Lower leg skin (tissue), 4 donors: ENCODE measurements at places on chromosomes 6 and 20. TPM values are rescaled to one million over a fixed set of nuclear protein-coding genes. Genes with fewer than 3 reads are reported as not detected.

GRCh38 chr6:141056945-141057625, 1075.6 kb upstream of the GJE1 start:
- DNase-seq = no peak

DNA sequence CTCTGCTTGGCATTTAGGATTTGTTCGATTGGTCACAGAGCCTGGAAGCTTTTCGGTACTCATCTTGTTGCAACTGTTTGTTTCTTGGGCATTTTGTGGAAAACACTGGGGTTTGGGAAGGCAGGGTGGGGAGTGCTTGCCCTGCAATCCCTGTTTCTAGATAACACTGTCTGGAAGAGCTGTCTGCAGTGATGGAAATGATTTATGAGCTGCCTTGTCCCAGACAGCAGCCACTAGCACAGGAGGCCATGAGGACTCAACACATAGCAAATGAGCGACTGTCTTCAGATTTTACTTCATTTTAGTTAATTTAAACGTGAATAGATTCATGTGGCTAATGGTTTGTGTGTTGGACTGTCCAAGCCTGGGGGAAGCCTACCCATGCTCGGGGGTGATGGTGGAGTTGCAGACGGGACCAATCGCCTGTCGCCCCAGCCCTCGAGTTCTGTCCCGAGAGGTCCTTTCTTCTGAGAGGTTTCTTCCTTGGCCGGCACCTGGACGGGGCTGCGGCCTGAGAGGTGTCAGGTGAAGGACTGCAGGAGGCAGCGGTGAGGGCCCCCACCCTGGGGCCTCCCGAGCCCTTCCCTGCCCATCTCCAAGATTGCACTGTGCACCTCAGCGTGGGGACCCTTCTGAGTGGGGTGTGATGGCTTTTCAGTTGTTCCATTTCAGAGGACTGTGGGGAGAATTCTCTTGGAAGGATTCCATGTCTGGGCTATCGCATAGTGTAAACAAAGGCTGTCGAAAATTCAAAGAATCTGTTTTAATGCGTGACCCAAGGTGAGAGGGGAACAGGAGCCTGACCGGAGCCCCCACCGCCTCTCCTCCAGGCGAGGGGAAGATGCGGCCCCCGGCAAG, 55.4 kb downstream of the SMOC2 start:
- DNase-seq = no peak

DNA sequence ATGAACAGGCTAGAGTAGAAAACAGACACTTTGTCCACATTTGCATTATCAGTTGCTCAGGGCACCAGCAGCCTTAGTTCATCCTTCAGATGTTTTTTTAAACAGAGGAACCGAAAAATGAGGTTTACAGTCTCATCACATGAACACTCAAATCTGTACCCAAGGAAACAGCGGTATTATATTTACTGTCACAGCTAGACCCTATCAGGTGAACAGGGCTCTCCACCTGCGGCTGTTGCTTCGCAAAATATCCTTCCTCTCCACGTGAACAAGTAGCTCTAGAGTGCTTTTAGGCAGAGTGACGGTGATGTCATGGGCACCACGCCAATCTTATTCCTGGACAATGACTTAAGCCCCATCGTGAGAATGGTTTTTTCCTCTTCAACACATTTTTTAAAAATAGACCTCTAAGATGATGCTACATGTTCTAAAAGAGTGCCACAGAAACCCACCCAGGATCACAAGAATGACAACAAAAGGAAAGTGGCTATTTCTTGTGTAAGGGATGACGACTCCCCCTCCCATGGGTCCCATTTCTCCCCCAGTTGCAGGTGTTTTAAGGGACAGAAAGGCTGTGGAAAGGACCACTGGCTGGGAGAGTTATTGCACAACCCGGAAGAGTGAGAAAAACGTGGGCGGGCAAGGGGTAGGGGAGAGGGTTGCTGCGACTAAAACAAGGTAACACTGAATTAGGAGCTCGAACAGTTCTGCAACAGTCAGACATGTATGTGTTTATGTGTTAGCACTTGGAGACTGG, 77.7 kb downstream of the EFHC1 start:
- no peak for DNase-seq

The SALL4 gene
- 0.21 TPM for total RNA-seq

DNA sequence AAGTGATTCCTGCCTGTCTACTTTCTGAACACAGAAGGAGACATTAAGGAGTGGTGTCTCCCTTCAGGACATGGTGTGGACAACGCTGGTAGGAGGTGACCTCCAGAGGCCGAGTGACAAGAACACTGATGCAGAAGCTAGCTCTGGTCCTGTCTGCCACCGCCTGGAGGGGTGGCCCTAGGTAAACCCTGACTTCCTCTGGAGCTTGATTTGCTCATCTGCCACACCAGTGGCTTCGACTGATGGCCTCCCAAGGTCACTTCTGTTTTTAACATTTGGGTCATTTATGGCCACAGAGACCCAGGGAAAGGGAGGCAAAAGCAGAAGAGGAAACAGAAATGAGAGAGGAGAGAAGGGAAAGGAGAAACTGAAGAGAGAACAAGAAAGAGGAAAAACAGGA, 49.4 kb upstream of the SLC22A23 start:
- DNase-seq = no peak

GRCh38 chr6:43257367-43258145, 14.3 kb downstream of the TTBK1 start:
- no peak for DNase-seq

The C6orf15 gene
- 17.8 TPM for total RNA-seq

GRCh38 chr6:110367825-110368224, 9.7 kb upstream of the METTL24 start:
- no peak for DNase-seq

DNA sequence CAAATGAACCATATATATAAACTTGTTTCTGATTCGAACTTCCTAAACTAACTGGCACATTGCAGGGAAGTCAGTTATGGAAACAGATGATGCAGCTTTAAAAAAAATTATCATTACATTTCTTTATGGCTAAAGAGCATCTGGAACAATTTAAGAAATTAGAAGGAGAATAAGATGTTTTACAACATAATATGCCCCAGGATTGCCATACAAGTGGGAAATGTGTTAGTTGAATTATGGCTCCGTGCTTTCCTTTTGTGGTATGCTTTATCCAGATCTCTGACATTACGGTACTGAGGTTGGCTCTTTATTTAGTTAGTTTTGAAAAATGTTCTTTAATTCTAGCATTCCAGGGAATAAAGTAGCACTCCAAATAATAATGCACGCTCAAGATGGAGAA, 343.0 kb upstream of the ZFP64 start:
- DNase-seq = no peak

The ATP9A gene
- total RNA-seq = 14.1 TPM

DNA sequence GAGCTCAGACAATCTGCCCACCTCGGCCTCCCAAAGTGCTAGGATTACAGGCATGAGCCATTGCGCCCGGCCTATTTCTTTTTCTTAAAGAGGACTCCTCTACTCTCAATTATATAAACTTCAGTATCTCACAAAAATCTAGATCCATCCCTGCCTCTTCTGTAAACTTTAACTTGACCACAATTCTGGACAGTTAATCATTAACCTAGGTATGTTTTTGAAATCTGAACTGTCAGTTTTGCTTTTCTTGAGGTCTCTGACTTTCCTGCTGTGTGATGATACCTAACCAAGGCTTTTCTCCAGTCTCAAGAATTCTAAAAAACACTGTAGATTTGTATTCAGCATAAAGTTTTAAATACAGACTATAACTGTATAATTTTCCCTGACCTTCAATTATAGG, 388.2 kb upstream of the SYNCRIP start:
- DNase-seq = no peak

DNA sequence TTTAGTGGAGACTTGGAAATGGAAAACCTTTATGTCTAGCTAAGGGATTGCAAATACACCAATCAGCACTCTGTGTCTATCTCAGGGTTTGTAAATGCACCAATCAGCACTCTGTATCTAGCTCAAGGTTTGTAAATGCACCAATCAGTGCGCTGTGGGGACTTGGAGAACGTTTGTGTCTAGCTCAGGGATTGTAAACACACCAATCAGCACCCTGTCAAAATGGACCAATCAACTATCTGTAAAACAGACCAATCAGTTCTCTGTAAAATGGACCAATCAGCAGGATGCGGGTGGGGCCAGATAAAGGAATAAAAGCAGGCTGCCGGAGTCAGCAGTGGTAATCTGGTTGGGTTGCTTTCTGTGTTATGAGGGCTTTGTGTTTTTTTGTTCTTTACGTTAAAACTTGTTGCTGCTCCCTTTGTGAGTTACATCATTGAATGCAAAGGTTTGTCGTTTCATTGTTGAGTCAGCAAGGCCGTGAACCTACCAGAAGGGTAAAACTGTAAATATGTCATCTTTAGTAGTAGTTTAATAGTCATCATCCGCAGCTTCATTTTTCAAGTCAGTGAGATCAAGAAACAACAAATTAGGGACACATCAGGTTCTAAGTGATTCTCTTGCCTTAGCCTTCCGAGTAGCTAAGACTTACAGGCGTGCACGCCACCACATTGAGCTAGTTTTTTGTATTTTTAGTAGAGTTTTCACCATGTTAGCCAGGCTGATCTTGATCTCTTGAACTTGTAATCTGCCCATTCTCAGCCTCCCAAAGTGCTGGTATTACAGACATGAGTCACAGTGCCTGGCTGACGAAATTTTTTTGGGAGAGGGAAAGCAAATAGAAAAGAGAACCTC, 22.7 kb upstream of the NUP153 start:
- no peak for DNase-seq

GRCh38 chr6:15870333-15871043, 207.7 kb upstream of the DTNBP1 start:
- DNase-seq = no peak

DNA sequence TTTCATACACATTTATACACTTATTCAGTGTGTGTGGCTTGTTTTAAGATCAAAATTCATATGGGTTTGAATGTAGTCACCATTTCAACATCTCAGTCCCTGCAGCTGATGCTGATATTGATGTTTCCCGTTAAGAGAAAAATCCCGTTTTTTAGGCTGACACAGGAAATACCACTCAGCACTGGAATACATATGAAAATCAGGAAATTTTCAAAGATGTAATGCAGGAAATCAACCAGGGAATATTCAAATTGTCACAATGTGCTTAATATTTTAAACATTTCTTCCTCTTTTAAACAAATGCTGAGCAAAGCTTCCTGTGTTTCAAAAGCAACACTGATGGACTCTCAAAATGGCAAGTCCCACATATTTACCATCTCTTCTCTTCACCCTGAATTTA, 94.5 kb upstream of the MARCKS start:
- DNase-seq = no peak

- DNase-seq = no peak
Measured at GRCh38 chr6:6643398-6643797, 54.9 kb downstream of the LY86 start.
